ENCODE measurements at places on chromosomes 2 and 18. TPM values are rescaled to one million over a fixed set of nuclear protein-coding genes. Genes with fewer than 3 reads are reported as not detected.

Gene CDKL4
- total RNA-seq, result 0.99 TPM

Gene POTEC
- total RNA-seq, result not detected

Gene TUBB8B
- 0.14 TPM for total RNA-seq

Gene DES
- total RNA-seq, result 3.4 TPM

Gene MARCHF4
- total RNA-seq, result under 0.01 TPM

Gene MC4R
- total RNA-seq, result 0.33 TPM

Gene SULT1C2
- total RNA-seq, result 0.57 TPM

Gene EML6
- total RNA-seq, result 1.2 TPM

Gene CMPK2
- total RNA-seq, result 27.2 TPM

Gene COL4A3
- 0.94 TPM for total RNA-seq

Gene L3MBTL4
- total RNA-seq, result 4.3 TPM

Gene AMER3
- under 0.01 TPM for total RNA-seq

Gene RAB6C
- 0.05 TPM for total RNA-seq

Gene TRMT61B
- total RNA-seq, result 11.3 TPM

Gene CNRIP1
- total RNA-seq, result 3.8 TPM

Gene PDE11A
- 0.14 TPM for total RNA-seq

Gene MARCO
- 4.2 TPM for total RNA-seq

Gene ASNSD1
- total RNA-seq, result 47.0 TPM

Gene ITPRID2
- 60.2 TPM for total RNA-seq

Gene HOXD4
- 0.09 TPM for total RNA-seq

Gene SCN7A
- total RNA-seq, result 10.2 TPM

Gene CPSF3
- 51.3 TPM for total RNA-seq

Gene ROCK2
- total RNA-seq, result 12.7 TPM

Gene NYAP2
- total RNA-seq, result 0.05 TPM

Gene OR6B3
- total RNA-seq, result not detected

Gene ADD2
- 0.90 TPM for total RNA-seq

Gene DLX2
- total RNA-seq, result 0.09 TPM

Gene SMYD1
- 0.42 TPM for total RNA-seq

Gene ALPI
- 0.19 TPM for total RNA-seq

Gene NBAS
- total RNA-seq, result 36.9 TPM

Gene DUSP19
- total RNA-seq, result 2.8 TPM

Gene GNLY
- total RNA-seq, result 1.7 TPM

Gene GPR155
- 3.0 TPM for total RNA-seq

Gene ACTG2
- 0.61 TPM for total RNA-seq

Gene LIPG
- 4.2 TPM for total RNA-seq

Gene SLC5A7
- 0.05 TPM for total RNA-seq

Gene C2orf72
- total RNA-seq, result 0.05 TPM

Gene KCNJ3
- total RNA-seq, result not detected

Gene HYCC2
- total RNA-seq, result 8.9 TPM

Data from thymus (tissue), 14 donors.